Effector memory CD8-positive, alpha-beta T cell (primary cell): ENCODE measurements at places on chromosomes 12 and 14.

GRCh38 chr12:2011643-2012607, 7.7 kb upstream of the DCP1B start:
- DNase-seq, result no peak

- no peak for DNase-seq
These were observed 502.4 kb upstream of the ATP2B1 start for GRCh38 chr12:90211017-90211416.

- DNase-seq, result no peak
These were observed 18.2 kb downstream of the DYNC1H1 start for GRCh38 chr14:101982621-101983020.

GRCh38 chr12:32272465-32272864, 126.9 kb upstream of the FGD4 start:
- no peak for DNase-seq

DNA sequence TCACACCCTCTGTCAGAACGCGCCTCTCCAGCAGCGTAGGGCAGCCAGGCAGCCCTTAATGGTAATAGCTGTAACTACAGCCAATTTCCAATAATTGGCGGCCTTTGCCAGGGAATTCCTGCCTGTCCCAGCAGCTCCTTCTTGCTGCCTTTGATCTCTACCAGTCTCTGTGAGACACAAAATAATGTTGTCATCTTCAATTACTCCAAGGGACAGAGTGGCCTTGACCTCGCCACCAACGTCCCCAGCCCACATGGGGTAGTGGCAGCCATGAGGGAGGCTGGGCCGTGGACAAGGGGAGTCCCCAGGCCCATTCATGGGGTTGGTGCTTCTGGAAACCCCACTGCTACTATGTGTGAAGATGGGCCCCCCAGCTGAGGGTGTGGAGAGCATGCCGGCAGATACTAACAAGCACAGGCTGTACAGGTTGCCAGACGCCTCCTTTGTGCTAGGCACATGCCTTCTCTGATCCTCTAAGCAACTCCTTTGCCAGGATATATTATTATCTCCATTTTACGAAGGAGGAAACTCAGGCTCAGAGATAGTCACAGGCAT, 17.4 kb upstream of the CLMN start:
- no peak for DNase-seq

GRCh38 chr12:15208871-15209656, 12.2 kb downstream of the RERG start:
- DNase-seq, result no peak

GRCh38 chr12:45668641-45669040, 60.9 kb upstream of the ARID2 start:
- no peak for DNase-seq

DNA sequence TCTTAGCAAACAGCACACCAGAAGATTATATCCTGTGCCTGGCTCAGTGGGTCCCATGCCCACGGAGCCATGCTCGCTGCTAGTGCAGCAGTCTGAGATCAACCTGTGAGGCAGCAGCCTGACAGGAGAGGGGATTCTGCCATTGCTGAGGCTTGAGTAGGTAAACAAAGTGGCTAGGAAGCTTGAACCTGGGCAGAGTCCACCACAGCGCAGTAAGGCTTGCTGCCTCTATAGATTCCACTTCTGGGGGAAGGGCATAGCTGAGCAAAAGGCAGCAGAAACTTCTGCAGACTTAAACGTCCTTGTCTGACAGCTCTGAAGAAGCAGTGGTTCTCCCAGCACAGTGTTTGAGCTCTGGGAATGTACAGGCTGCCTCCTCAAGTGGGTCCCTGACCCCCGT, 210.3 kb downstream of the RMST start:
- no peak for DNase-seq

DNA sequence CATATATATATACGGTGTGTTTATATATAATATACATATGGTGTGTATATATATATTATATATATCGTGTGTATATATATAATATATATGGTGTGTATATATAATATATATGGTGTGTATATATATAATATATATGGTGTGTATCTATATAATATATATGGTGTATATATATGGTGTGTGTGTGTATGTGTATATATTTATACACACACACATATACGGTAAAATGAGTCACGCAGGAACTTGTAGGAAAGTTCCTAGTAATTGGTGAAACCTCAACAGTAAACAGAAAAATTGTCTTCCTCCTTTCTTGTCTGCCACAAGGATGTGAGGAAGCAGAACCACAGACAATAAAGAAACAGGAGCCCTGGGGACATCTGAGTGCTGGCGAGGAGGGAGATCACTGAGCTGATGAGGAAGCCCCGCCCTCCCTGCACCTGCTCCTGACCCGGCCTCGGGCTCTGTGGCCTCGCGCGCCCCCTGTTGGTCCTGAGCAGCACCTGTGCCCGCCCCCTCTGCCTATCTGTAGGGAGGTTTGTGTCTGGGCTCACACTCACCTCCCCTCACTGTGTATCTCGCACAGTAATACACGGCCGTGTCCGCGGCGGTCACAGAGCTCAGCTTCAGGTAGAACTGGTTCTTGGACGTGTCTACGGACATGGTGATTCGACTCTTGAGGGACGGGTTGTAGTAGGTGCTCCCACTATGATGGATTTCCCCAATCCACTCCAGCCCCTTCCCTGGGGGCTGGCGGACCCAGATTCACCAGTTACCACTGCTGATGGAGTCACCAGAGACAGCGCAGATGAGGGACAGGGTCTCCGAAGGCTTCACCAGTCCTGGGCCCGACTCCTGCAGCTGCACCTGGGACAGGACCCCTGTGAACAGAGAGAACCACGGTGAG, 1079.4 kb downstream of the TMEM121 start:
- peak; percentile 76 for DNase-seq

DNA sequence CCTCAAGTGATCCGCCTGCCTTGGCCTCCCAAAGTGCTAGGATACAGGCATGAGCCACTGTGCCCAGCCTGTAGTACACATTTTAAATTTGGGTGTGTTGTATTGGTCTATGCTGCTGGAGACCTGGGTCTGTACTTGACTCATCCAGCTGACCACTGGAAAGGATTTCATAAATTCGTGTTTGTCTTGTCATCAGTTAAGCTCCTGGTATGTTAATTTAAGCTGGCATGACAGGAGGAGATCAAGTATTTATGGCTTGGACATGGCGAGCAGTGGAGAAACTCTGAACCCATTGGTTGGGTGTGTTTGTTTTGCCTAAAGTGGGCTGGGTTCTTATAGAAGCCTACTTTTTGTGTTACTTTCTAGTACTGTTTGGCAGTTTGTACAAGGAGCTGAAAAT, 24.2 kb downstream of the YY1 start:
- DNase-seq, result no peak

DNA sequence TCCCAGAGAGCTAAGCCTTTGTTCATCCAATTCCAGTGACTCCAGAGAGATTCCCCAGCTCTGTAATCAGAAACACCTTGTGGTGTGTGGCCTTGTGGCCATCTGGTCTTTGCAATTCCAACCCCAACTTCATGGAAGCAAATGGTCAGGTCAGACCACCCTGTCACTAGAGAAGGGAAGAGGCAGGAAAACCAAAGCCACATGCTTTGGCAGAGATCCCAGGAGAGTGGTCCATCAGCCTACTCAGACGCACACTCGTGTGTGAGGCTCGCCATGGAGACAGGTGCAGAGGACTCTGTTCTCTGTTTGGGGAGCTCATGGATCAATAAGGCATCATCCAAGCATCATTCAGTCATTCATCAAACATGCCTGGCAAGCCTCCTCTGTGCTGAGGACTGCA, 46.2 kb upstream of the TUNAR start:
- DNase-seq, result no peak

GRCh38 chr12:53103860-53104305, 597 bp downstream of the SOAT2 start:
- peak; percentile 15 for DNase-seq

- DNase-seq, result no peak
These were observed 661.2 kb downstream of the SLC16A7 start for GRCh38 chr12:60257063-60257462.

- peak; percentile 20 for DNase-seq
These were observed 4.1 kb upstream of the DYNC1H1 start for GRCh38 chr14:101960225-101960624.

- DNase-seq, result no peak
These were observed 42.5 kb downstream of the MAP4K5 start for GRCh38 chr14:50489851-50490250.

DNA sequence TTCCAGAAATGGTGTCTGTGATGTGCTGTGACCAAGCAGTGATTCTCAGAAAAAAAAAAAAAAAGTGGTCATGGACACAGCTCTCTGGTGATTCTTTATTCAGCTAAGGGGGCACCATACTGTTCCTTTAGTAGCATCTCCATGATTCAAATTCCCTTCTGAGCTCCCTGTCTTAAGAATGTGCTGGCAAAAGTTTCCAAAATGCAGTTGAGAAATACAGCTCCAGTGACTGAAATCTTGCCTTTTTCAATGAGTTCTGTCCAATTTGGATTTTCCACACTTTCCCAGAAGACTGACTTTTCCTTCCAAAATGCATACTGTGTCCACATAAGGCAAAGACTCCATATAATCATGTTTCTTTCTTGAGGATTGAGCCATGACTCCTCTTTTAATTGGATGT, 24.3 kb upstream of the CPM start:
- DNase-seq, result no peak

DNA sequence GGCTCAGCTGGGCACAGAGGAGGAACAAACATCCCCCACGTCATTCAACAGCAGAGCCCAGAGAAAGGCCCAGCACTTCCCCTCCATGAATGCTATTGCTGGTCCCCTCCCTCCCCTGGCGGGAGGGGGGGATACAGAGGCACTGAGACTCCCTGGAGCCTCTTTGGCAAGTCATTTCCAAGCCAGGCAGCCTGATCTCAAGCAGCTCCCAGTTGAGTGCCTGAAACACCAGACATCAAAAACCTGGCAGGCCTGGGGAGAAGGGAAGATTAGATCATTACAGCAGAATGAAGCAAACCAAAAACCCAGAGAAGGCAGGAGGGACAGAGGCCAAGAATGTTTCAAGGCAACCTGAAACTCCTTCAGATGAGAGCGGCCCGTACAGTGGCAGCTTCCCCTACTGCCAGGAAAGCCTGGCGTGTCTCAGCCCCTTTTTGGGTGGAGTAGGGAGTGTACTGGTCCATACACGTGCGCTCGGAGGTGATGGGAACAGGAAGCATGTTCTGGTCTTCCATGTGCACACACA, 92.1 kb downstream of the LRRC74A start:
- no peak for DNase-seq

- DNase-seq, result peak; percentile 21
These were observed 899 bp downstream of the TPCN1 start for GRCh38 chr12:113221997-113222729.

- DNase-seq, result no peak
These were observed 3.5 kb upstream of the NFE2 start for GRCh38 chr12:54304187-54304810.

DNA sequence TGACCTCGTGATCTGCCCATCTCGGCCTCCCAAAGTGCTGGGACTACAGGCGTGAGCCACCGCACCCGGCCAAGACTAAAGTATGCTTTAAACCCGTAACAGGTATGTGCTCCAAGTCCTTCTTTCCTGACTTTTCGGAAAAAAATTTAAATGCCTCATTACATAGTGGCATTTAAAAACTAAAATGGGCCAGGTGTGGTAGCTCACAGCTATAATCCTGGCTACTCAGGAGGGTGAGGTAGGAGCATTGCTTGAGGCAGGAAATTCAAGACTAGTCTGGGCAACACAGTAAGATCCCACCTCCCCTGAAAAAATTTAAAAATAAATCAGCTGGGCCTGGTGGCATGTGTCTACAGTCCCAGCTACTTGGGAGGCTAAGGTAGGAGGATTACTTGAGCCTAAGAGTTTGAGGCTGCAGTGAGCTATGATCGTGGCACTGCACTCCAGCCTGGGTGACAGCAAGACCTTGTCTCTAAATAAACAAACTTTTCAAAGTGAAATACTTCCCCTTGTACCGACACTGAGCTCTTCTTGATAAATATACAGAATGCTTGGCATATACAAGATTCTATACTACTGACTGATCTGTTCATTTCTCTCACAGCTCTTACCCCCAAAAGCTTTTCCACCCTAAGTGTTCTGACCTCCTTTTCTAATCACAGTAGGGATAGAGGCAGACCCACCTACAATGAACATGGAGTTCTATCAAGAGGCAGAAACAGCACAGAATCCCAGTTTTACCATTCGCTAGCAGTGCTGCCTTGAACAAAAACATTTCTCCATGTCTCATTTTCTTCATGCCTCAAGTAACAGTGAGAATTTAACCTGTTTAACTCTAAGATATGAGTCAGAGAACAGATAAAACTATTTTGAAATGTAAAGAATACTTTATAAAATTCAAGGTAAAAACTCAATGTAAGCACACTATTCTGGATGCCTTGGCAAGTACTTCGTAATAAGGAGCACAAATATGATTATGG, 7.9 kb downstream of the PPP4R3A start:
- DNase-seq, result no peak

GRCh38 chr14:72416892-72417291, 477.0 kb downstream of the DPF3 start:
- DNase-seq, result no peak

DNA sequence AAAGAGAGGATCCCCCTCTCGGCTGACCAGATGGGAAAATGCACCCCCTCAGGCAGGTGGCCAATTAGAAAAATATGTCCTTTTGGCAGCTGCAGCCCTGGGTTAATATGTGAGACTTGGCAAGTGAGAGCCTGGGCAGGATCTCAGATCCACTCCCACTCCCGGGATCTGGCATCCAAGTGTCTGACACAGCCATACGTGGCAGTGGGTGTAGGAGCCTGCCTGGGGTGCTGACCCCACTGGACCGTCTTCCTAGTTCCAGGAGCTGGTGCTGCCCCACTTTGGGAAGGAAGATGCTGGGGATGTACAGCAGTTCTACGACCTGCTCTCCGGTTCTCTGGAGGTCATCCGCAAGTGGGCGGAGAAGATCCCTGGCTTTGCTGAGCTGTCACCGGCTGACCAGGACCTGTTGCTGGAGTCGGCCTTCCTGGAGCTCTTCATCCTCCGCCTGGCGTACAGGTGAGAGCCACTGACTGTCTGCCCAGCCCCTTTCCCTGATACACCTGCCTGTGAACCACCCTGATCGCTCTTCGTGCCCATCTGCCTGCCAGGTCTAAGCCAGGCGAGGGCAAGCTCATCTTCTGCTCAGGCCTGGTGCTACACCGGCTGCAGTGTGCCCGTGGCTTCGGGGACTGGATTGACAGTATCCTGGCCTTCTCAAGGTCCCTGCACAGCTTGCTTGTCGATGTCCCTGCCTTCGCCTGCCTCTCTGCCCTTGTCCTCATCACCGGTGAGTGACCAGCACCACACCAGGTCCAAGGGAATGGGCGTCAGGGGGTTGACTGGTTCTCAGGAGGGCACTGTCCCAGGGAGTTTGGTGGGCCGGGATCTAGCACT, 5.8 kb downstream of the NR4A1 start:
- DNase-seq, result no peak

DNA sequence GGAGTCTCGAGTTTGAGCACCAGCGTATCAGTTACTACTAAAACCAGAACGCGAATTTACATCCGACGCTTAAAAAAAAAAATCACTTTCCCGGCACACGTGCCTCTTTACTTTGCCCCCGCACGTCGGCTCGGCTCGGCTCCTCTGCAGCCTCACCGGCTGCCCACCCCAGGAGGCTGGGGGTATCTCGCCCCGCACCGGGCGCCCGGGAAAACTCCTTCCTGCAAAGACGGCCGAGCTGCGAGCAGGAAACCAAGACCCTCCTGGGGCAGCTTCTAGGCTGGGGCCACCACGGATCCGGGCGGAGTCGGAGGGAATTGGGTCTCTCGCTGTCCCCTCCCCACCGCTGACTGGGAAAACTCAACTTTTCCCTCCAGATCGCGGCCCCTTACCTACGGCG, 610 bp downstream of the VSIG10 start:
- DNase-seq, result no peak

- DNase-seq, result no peak
These were observed 16.4 kb upstream of the SRRM4 start for GRCh38 chr12:118964988-118965387.

GRCh38 chr14:31930493-31931240, 146.4 kb upstream of the ARHGAP5 start:
- no peak for DNase-seq
